ENCODE measurements at places on chromosomes 3 and 15. TPM values are rescaled to one million over a fixed set of nuclear protein-coding genes. Genes with fewer than 3 reads are reported as not detected.

DNA sequence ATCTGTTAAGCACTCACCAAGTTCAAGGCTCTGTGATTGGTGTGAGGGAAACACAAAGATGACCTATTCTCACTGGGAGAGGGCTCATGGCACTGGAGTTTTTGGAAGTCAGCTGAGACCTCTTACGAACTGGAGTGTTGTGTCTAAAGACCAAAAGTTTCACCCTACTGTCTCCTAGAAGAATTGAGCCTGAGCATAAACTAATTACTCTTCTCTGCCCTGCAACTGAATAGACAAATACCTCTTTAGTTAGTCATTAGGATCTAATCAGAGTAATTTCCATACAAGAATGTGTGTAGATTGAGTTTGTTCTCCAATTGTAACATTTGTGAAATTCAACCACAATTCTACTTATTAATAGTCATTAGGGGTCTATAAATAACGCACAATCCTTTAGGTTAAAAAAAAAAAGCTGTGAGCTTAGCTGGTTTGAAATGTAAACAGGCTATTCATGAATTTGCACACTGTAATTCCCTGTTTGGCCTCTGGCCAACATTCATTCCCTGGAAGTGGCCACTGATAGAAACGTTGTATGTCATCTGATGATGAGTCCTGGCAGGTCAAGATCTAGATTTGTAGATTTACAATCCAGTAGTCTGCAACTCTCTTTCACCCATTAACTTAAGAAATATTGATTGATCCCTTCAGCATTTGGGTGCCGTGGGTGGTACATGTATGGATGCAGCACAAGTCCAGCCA is 76.8 kb upstream of the SOX14 start:
- DNase-seq, result no peak

GRCh38 chr3:133113927-133114597 is 75.9 kb downstream of the TMEM108 start:
- no peak for DNase-seq

The CCDC71 gene
- total RNA-seq, result 10.4 TPM

DNA sequence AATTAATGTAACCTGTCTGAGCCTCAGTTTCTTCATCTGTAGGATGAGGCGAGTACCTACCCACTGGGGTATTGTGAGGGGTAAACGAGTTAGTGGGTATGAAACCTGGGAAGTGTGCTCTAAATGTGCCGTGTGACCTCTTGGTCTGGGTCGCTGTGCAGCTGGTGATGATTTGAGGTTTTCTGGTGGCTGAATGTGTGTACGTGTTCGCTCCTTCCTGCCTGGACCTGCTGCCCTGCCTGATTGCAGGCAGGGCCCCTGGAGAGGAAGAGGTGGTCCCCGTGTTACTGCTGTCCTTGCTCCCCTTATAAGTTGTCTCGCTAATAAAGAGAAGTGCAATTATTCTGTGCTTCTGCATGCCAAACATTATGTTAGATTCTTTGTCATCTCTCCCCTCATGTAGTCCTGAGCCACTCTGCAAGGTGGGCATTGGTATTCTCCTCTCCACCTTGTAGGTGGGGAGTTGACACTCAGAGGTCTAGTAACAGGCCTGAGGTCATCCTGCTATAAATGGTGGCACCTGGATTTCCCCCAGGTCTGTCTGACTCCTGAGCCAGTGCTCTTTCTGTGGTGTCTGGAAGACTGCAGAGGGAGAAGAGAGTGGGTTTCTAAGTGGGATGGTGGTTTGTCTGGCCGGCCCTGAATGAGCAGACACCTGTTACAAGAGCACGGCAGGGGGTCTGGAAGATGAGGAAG is 15.7 kb downstream of the PDIA5 start:
- no peak for DNase-seq

The GPR149 gene
- not detected for total RNA-seq

DNA sequence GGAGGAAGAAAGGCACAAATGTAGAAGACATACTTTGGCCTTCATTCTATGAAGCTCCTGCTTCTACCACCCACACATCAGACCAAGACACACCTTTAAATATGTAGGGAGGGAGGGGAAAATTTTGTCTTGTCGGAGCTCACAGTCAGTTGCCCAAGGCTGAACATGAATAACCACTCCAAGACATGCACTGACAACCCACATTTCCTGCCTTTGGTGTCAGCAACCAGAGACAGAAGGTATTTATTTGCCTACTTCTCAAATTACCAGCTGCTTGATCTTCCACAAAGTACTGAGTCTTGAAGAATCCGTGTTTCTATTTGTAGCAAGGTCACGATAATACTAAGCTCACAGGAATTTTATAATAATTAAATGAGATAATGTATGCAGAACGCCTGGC is 169.7 kb downstream of the KCNMB2 start:
- DNase-seq, result no peak

GRCh38 chr3:142088522-142088921 is 60.8 kb downstream of the TFDP2 start:
- no peak for DNase-seq

DNA sequence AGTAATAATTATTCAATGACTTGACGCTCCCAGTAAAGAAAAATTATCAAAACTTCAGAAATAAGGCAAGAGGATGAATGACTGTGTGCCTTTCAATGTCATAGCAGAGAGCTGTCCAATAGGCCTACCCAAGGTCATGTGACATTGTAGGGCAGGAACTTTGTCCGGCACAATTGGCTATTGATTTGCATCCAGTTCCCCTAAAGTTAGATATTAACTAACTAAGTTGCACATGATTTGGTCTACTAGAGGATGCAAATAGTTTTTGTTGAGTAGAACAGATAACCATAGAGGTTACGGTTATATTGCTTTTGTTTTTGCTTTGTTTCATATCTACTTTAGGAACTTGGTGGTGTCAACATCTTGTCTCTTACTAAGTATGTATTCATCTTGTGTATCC is 127.9 kb upstream of the PFN2 start:
- no peak for DNase-seq

DNA sequence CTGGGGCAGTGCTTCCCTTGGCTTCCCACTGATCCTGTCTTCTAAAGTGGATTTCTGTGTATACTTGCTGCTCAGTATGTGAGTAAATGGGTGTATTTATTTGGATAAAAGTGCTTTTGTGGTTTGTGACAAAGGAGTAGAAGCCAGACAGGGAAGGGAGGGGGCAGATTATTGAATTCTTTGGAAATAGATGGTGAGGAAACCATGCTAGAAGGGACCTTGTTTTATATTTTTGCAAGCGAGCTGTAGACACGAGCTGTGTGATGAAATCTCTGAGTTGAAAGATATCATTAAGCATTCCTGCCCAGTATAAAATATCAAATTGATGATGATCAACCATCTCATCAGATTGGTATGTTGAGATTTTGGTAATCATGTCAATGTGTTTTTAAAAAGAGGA is 68.9 kb downstream of the DUT start:
- no peak for DNase-seq

DNA sequence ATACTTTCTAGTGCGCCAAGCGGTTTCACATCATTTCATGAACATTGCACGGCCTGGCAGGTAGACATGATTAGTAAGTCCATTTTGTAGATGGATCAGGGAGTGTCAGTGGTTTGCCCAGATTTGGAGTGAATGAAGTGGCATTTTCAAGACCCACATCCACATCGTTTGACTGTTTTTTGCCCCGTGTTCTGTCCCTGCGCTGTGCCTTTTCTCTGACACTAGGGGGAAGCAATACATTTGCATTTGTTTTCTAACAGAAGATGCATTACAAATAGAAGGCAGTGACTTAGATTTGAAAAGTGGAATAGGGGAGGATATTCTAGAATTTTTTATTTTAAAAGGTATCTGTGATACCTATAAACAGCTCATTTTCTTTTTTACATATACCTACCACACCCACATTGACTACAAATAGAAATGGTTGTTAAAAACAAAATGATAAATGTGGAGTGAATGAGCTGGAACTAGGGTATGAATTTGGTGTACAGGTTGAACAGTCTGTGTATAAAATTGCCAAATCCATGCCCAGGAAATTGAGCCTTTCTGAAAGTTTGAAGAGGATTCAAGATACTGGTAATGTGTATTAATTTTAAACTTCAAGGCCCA is 98.0 kb downstream of the USP13 start:
- DNase-seq, result no peak

DNA sequence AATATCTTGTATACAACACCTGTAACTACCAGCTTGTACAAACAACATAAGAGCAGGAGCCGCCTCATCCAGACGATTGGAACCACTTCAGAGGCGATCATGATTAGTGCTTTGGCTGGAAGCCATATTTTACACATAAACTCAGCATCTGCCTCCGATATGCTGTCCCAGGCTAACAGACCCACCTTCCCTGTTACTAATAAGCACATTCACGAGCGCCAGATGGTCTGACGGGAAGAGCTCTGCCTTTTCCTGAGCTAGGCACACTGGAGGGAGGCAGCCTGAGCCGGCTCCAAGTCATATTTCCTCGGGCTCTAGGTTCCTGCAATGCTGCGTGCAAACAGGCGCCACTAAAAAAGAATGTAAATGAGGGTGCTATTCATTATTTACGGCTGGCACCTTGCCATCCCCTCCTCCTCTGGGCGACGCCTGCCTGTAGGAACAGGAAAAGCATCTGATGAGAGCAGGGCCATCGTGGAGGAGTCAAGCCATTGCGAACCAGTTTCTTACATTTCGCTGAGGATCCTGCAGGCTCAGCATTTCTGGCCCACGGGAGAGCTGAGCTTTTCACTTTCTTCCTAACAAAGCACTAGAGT is 98.2 kb downstream of the ANXA2 start:
- no peak for DNase-seq

The CYP19A1 gene
- not detected for total RNA-seq

GRCh38 chr3:5194801-5195509 is 7.4 kb downstream of the EDEM1 start:
- no peak for DNase-seq

GRCh38 chr3:172465281-172465680 is 17.0 kb upstream of the GHSR start:
- no peak for DNase-seq

DNA sequence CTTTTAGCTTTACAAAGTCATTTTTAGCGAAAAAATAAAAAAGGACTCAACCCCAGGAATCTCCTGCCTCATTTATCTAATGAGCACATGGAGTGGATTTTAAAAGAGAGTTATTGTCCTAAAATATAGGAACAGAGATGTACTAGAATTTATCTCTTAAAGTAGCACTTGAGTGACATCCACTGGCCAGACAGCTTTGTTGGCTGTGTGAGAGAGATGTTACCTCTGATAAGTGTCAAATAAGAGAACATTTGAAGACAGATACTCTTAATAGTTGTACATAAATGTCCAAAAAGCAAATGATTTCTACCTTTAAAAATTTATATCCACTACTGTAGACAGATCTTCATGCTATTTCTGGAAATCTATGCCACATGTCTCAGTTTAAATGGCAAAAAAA is 12.3 kb upstream of the MFSD1 start:
- no peak for DNase-seq

DNA sequence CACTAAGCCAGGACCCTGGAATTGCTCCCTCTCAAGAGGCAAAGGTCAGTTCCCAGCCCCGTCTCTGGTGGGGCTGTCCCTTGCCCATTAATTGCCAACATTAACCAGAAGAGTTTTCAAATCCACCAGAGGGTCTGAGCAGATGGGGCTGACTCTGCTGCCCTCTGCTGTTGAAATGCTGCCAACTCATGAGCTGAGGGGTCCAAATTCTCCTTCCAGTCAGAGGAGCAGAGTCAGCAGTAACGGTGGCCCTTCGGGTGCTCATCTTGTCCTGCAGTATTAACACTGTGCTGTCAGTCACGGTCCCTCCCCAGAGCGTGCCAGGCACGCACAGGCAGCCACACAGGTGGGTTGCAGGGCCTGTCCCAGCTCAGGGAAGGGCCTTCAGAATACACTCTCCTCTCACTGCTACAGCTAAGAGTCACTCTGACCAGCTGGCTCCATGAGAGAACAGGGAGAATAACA is 10.7 kb upstream of the SPTBN5 start:
- DNase-seq, result no peak

DNA sequence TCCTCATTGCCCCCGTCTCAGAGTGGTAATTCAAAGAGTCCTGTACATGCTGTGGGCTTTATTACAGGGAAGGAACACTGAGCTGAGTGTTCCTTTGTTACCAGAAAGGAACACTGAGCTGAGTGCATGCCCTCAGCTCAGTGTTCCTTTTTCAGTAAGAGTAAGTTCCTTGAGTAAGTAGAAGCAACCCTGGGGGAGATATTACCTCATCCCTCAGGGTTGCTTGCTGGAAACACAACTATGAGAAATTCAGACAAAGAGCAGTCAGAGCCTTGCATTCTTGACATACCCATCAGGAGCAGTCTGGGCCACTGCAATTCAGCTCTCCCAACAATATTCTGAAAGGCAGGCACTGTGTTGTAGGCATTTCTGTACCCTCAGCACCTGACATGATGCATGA is 17.0 kb downstream of the CHRM5 start:
- no peak for DNase-seq

DNA sequence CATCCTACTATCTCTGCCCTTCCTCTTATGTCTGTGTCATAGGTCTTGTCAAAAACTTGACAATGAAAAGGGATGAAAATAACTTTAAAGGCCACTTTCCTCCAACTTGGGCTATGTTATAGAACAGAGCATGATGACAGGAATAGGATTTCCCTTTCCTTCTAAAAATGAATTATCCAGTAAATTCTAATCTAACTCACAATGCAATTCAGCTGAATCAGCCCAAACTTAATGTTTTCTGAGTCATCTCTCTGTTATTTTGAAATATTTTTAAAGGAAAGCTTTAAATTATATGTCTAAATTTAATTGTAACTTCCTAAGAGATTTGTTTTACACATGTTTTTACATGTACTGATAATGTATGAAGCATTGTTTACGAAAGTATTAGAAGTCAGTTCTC is 258.5 kb downstream of the BBX start:
- DNase-seq, result no peak

DNA sequence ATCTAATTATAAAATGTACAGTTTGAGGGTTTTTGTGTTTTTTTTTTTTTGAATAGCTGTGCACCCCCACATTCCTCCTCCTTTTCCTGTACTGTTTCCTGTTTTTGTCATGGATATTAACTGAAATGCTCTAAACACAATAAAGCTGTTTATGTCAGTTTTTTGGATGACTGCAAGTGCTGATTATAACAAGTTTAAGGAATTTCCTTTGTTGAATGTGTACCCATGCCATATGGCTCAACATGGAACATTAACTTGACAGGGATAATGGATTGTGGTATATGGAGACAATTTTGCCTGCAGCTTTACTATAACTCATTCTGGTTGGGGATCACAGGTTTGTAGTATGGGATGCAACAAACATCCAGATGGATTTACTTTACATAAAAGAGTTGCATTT is 216.4 kb downstream of the TCF12 start:
- no peak for DNase-seq

DNA sequence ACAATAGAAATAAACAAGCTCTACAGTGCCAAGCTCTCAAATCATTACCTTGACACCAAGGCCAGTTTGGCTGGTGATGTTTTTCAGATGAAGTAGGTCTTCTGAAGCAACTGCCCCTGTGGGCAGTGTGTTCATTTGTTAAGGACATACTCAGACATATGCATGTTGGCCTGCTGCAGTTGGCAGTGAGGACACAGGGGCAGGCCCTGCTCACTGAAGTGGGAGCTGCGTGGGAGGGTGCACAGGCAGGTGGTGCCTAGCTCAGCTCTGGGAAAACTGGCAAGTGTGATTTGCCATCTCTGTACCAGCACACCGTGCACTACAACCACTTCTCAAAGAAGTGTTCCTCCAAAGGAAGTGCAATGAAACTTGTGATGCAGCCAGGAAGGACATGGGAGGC is 28.5 kb upstream of the SNRK start:
- no peak for DNase-seq

The TMEM45A gene
- 7.1 TPM for total RNA-seq

GRCh38 chr3:55579496-55579895 is 92.4 kb upstream of the WNT5A start:
- no peak for DNase-seq

The PRKCI gene
- 11.4 TPM for total RNA-seq

The SLC22A14 gene
- total RNA-seq, result 0.28 TPM

GRCh38 chr3:193800138-193801043 is 207.4 kb downstream of the OPA1 start:
- no peak for DNase-seq

The RFT1 gene
- total RNA-seq, result 13.1 TPM

Data from heart right ventricle (tissue), 16 donors.